ENCODE measurements at places on chromosomes 11 and 22. TPM values are rescaled to one million over a fixed set of nuclear protein-coding genes. Genes with fewer than 3 reads are reported as not detected.

The FXYD2 gene
- polyA plus RNA-seq = 9.2 TPM

The IRF7 gene
- 9.8 TPM for polyA plus RNA-seq

The ZNF70 gene
- polyA plus RNA-seq = 9.2 TPM

The TUBA8 gene
- 2.2 TPM for polyA plus RNA-seq

The TEX54 gene
- polyA plus RNA-seq = not detected

The GAS2 gene
- polyA plus RNA-seq = 9.9 TPM

The SCO2 gene
- 2.1 TPM for polyA plus RNA-seq

The OR5I1 gene
- polyA plus RNA-seq = not detected

The MYO7A gene
- polyA plus RNA-seq = 6.4 TPM

The NPAS4 gene
- polyA plus RNA-seq = 0.13 TPM

The OOSP4A gene
- polyA plus RNA-seq = not detected

The TLCD5 gene
- polyA plus RNA-seq = 18.1 TPM

The OSM gene
- polyA plus RNA-seq = 1.3 TPM

The ME3 gene
- 38.3 TPM for polyA plus RNA-seq

The ANGPTL5 gene
- not detected for polyA plus RNA-seq

The OVCH2 gene
- polyA plus RNA-seq = 4.6 TPM

The OR8G5 gene
- not detected for polyA plus RNA-seq

The OR52I1 gene
- not detected for polyA plus RNA-seq
